ENCODE measurements at places on chromosomes 16 and 17. TPM values are rescaled to one million over a fixed set of nuclear protein-coding genes. Genes with fewer than 3 reads are reported as not detected.

Gene PPP1R27
- total RNA-seq = not detected

Gene QPRT
- total RNA-seq = 123 TPM

Gene BICDL2
- total RNA-seq = not detected

Gene CDH8
- total RNA-seq = not detected

Gene C16orf46
- 0.86 TPM for total RNA-seq

Data from fibroblast of villous mesenchyme (primary cell).